Occipital lobe (tissue), 3 donors: ENCODE measurements at places on chromosomes 4 and X. TPM values are rescaled to one million over a fixed set of nuclear protein-coding genes. Genes with fewer than 3 reads are reported as not detected.

FREM3 gene
- total RNA-seq: 0.16 TPM

XPNPEP2 gene
- 0.31 TPM for total RNA-seq

MAGEA2 gene
- total RNA-seq: not detected

TMPRSS11B gene
- total RNA-seq: 0.78 TPM

SPANXB1 gene
- not detected for total RNA-seq

CT45A5 gene
- total RNA-seq: not detected

YY2 gene
- total RNA-seq: 0.94 TPM

DNA sequence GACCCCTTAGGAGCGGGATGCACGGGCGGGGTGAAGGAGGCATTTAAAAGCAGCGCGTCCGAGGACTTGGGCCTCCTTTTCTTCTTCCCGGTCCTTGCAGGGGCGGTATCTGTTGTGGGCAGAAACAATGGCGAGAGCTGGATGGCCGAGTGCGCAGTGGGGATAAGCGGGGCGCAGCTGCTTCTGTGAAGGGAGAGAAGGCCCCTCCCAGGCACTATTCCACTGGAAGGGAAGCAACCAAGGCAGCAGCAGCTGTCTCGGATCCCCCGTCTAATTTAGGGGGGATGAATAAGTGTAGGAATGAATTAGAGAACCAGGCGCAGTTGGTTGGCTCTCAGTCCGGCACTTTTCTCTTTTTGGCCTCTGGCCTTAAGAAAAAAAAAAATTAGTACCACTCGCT, 995 bp downstream of the SMARCA5 start:
- peak; percentile 31 for DNase-seq

DNA sequence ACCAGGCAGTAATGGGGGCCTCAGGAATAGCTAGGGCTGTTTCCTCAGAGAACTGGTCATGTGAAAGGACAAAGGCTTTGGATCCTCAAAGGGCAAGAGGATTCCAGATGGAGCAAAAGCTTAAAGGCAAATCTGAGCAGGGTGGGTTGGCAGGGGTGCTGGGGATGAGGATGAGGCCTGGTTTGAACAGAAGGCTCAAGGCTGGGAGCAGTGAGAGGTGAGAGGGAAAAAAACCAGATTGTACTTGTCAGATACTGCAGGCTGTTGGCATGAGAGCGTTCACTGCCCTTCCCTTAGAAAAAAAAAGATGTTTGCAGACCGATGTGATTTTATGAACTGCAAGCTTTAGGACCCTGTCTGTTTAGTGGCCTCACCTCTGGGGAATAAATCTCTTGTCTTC, 75.3 kb upstream of the PLAC1 start:
- DNase-seq: no peak

DNA sequence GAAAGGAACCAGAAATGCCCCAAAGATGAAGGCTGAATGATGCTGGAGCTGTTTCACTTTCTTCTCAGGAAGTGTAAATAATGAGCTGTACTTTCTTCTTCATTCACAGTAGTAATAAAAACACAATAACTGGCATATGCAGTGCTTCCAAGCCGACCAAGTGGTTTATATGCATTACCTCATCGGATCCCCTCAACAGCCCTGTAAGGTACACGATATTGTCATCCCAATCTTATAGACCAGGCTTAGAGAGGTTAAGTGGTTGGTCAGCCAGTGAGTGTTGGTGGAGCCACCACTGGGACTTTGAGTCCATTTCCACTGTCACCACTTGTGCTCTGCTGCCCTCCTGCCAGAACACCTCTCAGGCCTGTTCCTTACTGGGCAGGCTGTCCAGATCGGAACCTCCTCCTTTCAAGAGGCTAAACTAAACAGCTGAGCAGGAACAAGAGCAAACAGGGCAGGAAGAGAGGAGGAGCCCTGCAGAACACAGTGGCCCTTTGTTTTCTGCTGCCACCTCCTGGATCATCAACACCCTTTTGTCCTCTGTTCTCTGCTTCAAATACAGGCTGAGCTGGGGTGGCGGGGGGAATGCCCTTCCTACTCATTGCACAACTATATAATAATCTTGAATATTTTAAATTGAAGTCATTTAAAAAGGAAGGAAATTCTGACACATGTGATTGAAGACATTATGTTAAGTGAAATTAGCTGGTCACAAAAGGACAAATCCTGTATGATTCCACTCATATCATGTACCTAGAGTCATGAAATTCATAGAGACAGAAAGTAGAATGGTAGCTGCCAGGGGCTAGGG, 112.5 kb upstream of the ATP6AP2 start:
- DNase-seq: peak; percentile 44

DNA sequence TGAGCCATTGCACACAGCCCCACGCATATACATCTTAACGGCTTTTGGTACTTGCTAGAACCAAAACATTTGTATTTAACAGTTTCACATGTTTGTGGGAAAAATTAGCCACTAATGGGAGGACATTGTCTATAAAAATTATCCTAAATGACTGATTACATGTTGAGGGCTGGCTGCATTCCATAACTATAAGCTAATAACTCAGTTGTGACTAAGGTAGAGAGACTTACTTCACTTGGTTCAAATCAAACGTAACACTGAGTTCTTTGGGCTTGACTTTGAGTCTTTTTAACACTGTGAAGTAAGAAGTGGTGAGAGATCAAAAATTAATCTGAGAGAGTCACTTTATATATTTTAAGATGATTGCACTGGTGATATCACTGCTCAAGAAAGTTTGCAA, 47.9 kb upstream of the PGRMC2 start:
- no peak for DNase-seq

- no peak for DNase-seq
Observed at GRCh38 chr4:90118527-90119195, 8.5 kb upstream of the CCSER1 start.

GRCh38 chr4:158018221-158018830, 154.5 kb downstream of the GASK1B start:
- no peak for DNase-seq

GRCh38 chr4:119315036-119315435, 6.9 kb downstream of the FABP2 start:
- DNase-seq: no peak

DNA sequence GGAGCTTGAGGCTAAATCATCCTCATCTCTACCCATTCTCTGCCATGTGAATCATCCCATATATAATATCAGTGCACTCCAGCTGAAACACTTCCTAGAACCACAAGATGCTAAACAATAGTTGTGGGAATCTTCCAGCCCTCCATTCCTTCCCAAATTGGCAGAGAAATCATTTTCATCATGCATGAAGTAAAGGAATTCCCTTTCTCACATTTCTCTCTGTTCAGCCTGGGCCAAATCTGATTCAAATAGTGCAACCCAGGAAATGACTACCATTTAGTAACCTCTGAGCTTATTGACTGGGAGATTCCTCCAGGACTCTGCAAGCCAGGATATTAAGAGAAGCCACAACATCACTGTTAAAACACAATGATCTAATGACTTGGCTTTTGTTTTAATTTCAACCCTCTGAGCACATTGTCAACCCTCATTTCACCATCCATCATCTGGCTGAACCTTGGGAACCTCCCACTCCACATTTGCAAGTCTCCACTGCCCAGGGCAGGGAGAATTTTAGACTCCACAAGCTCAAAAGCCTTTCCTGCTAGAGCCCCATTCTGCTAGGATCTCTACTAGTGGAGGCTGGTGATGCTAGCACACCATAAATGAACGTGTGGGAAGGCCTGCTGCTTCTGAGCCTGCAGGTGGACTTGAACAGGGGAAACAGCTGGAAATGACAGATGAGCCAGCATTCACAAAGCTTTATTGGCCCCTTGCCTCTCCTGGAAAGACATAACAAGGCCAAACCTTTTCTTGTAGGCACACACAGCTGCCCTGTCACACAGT, 133.9 kb downstream of the TET2 start:
- DNase-seq: no peak

DNA sequence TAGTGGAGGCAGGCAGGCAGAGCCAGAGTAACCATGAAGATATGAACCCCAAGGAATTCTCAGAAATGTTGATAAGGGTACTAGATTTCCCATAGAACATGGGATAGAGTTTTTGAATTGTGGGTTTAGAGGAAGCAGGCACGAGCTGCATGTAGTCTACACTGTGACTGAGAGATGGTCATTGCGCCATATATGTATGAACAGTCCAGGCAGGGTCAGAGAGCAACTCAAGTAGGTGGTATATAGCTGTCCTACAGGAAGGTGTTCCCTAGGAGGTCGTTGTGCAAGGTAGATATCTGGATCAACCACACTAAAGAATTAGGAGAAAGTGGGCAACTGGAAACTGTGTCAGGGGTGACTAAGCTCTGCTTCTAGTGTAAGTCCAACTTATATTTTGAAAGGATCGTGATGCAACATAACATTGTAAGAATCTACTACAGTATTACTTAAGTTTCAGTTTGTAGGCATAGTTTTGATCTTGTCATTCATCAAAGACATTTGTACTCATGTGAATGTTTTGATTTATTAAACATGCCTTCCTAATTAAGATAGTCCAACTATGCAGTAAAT, 94.6 kb downstream of the HPGD start:
- DNase-seq: no peak

DNA sequence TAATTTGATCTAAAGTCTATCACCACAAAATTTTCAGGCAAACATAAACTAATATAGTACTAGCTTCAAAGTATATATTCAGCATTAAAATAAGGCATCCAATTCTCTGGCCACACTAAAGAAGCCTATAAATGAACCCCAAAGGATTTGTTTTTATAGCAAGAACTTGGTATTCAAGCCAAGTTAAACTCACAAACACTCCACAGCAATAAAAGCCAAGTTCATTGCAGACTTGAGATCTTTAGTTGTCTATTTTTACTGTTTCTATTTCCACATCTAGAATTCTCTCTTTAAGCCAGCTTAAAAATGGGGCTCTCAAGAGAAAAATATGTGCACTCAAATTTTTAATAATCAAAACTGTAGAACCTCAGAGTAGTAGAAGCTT, 51.1 kb downstream of the WDFY3 start:
- no peak for DNase-seq

DNA sequence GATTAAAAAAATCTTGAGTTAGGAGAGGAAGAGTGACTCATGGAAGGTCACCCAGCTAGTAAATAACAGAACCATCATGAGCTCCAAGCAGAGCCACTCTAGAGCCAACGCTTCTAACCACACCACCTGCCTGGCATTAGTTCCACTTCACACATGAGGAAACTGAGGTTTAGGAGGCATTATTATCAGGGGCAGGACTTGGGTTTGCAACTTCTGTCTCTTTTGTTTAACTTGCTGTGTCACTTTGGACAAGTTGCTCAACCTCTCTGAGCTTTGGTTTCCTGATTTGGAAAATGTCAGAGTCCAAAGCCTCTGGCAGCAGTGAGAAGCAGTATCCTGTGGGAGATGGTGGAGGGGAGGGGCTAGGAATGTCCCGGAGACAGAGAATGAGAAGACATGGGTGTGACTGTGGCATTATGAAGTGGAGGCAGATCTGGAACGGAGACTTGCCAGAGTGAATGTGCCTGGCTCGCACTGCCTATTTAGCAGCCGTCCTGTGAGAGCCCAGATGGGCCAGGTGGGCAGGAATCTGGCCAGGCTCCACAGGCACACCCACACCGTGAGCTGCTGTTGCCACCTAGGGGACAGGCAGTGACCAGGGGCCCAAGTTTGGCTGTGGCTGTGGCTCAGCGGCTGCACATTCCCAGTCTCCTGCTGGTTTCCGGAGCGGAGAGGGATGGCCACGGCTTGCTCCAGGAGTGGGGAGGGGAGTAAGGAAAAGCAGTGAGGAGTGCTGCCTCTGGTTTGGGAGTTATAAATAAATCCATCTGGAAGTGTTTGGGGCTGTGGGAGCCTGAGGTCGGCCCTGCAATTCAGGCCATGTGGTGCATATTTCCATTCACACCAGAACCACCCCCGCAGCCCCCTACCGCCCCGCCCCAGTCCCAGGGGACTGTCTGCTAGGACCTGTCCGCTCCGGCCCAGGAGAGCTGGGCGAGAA, 93.4 kb downstream of the NHSL2 start:
- peak; percentile 11 for DNase-seq

DNA sequence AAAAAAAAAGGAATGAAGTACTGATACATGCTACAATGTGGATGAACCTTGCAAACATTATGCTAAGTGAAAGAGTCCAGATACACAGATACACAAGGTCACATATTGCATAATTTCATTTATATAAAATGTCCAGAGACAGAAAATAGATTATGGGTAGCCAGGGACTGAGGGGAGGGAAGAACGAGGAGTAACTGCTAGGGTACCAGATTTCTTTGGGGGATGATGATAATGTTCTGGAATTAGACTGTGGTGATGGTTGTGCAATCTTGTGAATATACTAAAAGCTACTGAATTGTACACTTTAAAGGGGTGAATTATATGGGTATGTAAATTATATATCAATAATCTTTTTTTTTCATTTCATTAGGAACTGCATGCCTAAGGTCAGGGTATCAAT, 20.8 kb upstream of the AP1AR start:
- DNase-seq: no peak

- no peak for DNase-seq
Observed at GRCh38 chr4:173307778-173308177, 26.4 kb downstream of the HMGB2 start.

GRCh38 chr4:38387819-38388218, 276.2 kb upstream of the KLF3 start:
- DNase-seq: no peak

DNA sequence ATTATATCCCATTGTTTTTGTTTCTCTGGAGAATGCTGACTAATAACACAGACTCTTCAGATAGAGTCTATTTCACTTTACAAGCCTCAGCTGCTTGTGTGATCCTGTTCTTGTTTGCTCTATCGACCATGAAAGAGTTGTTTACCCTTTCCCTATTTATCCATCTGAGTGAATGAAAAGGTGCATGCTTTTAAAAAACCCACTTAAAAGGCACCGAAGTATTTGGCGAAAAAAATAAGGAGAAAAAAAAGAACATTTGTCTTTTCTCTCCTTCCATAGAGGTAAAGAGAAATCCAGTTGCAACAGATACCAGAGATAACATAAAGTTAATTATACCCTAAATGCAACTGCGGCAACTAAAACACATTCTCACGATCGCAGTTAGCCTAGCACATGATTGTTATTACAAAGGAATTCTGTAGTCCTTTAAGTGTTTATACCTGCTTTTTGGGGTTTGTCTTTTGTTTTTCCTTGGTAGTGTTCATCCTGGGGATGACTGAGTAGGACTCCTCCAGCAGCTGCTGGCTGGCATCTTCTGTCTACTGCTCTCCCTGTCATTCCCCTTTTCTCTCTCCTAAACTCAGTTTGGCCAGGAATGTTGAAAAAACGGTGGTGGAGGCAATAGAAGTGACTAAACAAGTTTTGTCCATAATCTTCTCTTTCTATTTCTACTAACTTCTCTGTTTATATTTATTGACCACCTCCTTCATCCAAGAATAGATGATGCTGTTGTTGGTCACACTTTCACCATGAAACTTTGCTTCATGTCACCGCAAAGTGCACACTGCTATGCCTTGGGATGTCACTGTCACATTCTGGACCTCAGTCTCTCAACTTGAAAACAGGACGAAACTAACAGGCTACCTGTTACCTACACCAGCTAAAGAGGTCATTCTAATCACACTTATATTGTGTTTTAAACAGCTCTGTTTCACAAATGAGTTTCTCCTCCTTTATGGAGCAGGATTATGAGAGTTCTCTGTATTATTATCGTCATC, 41.9 kb upstream of the FRAS1 start:
- DNase-seq: no peak

- DNase-seq: no peak
Observed at GRCh38 chr4:176149680-176150355, 45.6 kb downstream of the SPATA4 start.

GRCh38 chr4:76802236-76803021, 95.5 kb downstream of the SOWAHB start:
- no peak for DNase-seq
